Stimulated activated CD8-positive, alpha-beta memory T cell treated with anti-CD3 and anti-CD28 coated beads, Interleukin-4, amount 100 ng/mL, for 48 hours (primary cell): ENCODE measurements at places on chromosomes 6 and 20.

DNA sequence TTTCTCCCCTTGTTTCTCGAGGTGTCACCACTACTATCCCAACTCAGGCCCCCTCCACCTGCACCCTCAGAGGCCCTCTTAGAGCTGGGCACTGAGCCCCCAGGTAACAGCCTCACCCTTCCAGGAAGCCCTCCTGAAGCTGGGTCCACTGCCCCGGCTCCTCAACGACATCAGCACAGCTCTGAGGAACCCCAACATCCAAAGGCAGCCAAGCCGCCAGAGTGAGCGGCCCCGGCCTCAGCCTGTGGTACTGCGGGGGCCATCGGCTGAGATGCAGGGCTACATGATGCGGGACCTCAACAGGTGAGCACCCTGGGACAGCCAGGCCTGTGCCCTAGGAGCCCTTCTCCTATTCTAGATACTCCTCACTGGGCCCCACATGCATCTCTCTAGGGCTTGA, 12.9 kb upstream of the ZBTB9 start:
- no peak for DNase-seq

- no peak for DNase-seq
Measured at GRCh38 chr20:47295129-47295813, 61.2 kb downstream of the ZMYND8 start.

- DNase-seq = no peak
Measured at GRCh38 chr6:29762781-29763214, 39.6 kb downstream of the HLA-F start.

GRCh38 chr20:6870559-6870958, 103.1 kb downstream of the BMP2 start:
- DNase-seq = no peak

- no peak for DNase-seq
Measured at GRCh38 chr6:148521586-148521985, 178.9 kb downstream of the SASH1 start.

GRCh38 chr20:24586523-24586840, 117.1 kb downstream of the SYNDIG1 start:
- DNase-seq = no peak

DNA sequence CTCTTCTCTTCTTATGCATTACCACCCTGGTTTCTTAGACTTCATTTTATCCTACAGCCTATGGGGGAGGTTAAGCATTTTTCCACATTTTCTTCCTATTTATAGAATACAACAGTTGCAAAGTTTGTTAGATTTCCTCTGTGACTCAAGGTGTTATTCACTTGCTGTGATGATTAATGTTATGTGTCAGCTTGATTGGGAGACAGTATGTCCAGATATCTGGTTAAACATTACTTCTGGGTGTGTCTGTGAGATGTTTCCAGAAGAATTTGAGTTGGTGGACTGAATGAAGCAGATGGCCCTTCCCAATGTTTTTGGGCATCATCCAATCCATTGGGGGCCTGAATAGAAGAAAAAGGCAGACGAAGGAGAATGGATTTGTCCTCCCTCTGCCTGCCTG, 131.3 kb downstream of the C6orf118 start:
- DNase-seq = no peak

DNA sequence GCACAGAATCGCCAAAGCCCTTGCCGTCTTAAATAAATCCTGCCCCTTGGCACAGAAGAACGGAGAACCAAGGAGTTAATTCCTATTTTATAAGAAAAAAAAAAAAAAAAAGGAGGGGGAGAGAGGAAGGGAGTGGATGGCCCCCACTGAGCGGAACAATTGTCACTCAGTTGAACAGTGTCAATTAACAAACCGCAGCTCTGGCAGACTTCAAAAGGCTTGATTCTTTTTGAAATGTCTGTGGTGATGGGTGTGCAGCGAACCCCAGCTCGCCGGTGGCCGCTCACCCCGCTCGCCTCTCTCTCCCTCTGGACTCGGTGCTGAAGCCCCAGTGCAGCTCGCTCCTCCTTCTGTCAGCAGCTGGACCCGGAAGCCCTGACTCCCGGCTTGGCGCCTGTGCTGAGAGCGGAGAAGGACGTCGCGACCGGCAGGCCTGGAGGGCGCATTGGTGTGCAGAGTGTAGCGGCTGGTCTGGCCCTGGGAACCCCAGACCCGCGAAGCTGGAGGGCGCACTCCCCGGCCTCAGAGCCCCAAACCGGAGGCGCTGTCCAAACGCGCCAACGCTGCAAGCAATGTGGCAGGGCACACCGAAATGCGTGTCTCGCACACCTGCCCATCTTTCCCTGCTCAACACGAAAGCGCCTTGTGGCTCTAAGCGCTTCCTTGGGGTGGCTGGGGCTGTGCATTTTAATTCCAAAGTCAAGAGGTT, 3.4 kb downstream of the LINC00237 start:
- DNase-seq = peak; percentile 58

DNA sequence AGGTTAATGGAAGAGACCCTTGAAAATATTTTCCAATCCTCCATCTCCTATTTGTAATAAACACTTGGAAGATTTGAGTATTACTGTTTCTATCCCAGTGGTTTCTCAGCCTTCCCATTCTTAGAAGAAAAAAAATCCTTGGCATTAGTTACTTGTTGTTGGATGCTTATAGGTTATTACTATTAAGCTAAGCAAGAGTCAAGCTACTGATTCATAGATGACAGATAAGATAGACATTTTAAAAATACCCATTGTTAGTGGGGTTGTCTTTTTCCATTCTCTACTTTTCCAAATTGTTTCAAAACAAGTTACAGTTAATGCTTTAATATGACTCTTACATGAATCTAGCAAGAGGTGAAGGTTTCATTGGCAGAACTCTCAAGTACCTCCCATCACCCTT, 158.5 kb downstream of the HIVEP2 start:
- no peak for DNase-seq

DNA sequence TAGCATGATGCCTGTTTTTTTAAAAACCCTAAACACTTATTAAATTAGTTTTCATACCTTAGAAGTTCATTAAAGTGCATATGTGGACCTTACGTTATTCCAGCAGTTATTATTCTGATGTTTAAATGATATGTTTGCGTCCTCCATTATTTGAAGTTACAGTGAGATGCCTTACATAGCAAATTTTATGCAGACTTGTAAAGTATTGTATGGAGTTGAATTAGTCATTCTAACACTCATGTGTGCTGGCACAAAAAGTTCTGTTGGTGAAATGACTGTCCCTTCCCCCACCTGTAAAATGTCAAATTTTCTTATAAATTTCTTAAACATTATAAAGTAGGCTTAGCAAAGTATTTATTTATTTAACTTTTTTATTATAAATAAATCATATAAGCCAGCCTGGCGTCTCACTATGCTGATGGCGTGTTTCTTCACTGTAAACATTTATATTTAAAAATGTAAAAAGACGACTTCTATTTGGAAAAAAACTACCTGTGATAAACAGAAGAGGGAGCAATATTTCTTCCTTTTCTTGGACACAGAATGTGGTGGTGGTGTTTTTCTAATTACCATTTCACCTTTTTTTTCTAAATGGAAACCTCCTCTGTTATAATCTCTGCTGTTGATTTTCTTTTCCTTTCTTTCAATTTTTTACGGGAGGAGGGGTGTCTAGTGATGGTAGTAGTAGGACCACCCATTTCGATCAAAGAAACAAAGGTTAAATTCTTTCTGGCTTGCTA, 155.4 kb downstream of the RFPL4B start:
- DNase-seq = no peak

GRCh38 chr6:67165606-67166005, 1458.6 kb upstream of the EYS start:
- DNase-seq = no peak

GRCh38 chr6:170583756-170584180, 669 bp downstream of the PDCD2 start:
- no peak for DNase-seq
